ENCODE measurements at places on chromosomes 4 and X.
A peak's percentile ranks its signal among the peaks of the same experiment; 100 is the strongest.

DNA sequence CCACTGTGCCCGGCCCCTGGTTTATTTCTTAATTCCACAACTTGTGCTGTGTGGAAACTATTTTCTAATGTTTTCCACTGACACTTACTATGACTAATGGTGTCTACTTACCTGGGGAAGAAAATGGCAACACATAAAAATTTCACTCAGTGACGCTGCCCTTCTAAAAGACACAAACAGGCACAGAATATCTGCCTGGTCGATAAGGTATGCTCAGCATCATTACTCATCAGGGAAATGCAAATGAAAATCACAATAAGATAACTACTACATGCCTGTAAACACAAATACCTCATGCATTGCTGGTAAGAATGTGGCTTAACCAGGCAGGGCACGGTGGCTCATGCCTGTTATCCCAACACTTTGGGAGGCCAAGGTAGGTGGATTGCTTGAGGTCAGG lies 61.6 kb downstream of the UBE2K start:
- DNase-seq: no peak

GRCh38 chr4:56445699-56446098 lies 9.6 kb downstream of the PAICS start:
- DNase-seq: no peak

DNA sequence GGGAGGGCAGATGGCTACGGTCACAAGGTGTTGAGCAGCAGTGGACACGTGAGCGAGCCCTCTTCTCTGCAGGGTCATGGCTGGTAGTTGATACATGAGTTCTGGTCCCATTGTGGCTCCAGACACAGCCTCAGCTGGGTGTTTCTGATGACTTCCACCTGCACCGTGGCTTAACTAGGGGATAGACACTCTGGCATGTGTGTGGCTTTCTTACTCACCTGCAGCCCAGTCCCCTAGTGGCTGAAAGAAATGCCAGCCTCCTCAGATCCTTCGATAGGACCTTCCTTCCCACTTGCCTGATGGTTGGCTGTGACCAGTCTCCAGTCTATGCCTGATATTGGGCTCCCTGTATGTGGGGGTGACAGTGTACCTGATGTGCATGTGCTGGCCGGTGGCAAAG lies 5.0 kb downstream of the GPR78 start:
- no peak for DNase-seq

DNA sequence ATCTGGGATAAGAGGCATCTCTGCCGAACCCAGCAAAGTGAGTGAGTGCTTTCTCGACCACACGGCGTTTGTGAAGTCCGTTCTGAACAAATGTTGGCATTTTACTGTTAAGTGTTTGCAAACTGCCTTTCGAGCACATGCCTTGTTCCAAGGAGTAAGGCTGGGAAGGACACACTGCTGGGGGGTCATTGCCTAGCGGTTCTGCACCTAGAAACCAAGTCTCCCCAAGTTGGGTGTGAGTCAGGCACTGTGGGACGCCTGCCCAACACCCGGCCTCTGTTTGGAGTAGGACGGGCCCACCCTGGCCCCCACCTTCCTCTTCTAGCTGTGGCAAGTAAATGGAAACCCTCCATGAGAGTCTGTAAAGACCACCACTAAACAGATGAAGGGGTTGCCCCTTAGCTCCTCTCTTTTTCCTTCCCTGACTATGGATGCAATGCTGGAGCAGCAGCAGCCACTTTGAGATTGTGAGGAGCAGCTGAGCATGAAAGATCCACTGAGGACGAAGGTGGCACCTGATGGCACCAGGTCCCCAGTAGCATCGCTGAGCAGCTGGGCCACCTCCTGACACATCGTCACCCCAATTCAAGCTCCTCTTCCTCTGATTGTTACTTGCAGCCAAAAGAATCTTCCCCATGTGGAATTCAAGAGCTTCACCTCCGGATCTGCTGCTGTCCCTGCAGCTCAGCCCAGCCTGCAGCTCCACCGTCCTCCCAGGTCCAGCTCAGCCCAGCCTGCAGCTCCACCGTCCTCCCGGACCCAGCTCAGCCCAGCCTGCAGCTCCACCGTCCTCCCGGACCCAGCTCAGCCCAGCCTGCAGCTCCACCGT lies 6.3 kb downstream of the CPLX1 start:
- no peak for DNase-seq

- no peak for DNase-seq
Measured at GRCh38 chrX:46226422-46226821, 318.8 kb downstream of the ZNF674 start.

DNA sequence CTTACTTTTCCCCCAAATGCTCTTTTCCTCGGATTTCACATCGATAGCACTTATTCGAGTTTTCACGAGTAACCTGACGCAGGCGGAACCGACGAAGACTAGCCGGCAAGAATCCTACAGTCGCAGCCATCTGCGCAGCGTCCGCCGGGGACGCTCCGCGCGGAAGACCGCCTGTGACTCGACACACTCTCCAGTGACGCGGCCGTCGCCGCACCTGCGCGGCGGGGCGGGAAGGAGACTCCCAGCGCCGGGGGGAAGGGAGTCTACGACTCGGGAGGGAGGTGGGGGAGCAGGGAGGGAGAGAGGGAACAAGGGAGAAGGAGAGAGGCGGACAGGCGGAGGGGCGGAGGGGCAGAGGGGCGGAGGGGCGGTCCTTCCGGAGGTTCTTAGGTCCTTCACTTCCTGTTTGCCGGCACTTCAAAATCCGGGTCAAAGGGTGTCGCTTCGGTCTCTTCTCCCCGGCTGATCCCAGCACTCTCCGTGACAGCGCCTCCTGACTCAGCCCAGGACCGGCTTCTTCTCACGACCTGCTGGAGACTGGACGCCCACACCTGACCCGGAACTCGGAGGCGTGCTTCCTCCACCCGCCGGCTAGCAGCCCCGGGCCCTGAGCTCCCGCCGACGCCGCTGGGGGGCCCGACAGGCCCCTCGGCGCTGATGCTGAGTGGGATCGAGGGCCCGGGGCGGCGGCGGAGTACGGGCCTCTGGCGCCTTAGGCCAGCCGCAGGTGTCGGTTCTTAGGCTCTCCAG lies at the start of gene USP38:
USP38 (plus strand) TSS at position 415 of the 750 bp plus-strand sequence. CDS start 534 bp downstream, outside the sequence.
- peak; percentile 94 for DNase-seq

DNA sequence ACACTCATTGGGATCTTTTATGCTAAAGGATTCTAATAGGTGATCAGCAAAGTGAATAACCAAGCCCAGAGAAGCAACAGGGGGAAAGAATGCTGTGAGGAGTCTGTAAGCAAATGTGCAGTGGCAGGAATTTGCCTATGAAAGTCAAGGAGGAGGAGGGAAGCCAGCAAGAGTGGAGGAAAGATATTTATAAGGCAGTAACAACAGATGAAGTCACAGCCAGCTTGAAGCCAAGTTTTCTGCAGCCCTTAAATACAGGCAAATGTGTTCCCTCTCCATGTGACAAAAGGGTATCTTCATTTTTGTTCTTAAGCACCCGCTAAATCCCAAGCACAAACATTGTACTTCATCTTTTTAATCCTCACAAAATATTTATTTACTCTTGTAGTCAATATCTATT lies 275.0 kb upstream of the CLNK start:
- no peak for DNase-seq

DNA sequence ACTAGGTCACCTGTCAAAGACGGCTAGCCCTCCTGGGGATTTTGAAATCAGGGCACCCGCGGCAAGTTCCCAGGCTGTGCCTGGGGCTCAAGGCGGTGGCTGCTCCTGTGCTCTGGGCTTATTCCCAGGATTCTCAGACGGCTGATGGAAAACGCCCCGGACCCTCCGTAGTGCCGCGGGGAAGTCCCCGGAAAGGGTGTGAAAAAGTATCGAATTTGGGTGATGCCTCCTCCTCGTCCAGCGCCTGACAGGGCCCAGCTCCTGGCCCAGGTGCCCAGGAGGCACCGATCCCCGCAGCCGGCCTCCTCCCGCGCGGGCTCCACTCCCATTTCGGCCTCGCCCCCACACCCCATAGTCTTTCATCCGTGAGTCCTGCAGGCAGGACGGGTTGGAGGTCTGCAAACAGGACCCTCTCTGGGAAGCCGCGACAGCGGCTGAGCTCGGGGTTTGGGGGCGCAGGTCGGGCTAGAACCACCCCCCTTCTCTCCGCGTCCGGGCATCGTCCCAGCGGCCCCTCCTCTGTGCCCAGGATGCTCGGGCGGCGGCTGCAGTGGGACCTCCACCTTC lies 1.1 kb upstream of the NSG1 start:
- no peak for DNase-seq

- no peak for DNase-seq
Measured at GRCh38 chrX:120692319-120692718, 62.5 kb upstream of the C1GALT1C1 start.

DNA sequence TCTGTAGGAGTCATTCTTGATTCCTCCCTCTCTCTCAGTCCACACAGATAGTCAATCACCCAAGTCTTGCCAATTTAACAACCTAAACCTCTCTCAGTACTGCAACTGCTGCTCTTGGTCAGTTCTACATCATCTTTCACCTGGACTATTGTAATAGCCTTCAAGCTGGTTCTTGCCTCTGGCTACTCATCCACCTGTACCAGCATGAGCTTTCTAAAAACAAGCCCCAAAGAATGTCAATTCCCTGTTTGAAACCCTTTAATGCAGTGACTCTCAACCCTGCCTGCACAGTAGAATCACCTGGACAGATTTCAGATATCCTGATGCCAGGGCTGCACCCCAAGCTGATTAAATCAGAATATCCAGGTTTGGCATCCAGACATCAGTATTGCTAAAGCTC lies 48.3 kb downstream of the VGLL1 start:
- DNase-seq: no peak

- peak; percentile 72 for DNase-seq
Measured at GRCh38 chr4:145061318-145061920, 36.6 kb downstream of the ANAPC10 start.

DNA sequence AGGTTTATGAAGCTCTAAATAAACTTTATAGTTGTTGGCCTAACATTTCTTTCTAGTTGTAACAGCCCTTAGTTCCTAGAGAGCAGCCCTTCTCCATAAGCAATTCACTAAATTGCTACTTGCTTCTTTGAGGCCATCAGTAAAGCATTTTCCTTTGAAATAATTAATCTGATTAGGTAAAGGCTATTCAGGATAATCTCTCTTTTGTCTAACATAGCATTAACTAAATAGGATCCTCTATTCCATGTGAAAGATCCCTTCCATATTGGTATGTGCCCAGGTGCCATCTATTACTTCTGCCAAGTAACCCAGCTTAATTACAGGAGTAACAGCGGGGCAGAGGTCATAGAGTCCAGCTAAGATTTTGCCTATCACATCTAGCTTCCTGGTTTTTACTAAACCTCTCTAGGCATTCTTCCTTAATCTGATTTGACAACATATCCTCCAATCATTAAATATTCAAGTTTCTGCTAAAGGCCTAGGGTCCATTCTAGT lies 1408.0 kb downstream of the PCDH18 start:
- DNase-seq: no peak

DNA sequence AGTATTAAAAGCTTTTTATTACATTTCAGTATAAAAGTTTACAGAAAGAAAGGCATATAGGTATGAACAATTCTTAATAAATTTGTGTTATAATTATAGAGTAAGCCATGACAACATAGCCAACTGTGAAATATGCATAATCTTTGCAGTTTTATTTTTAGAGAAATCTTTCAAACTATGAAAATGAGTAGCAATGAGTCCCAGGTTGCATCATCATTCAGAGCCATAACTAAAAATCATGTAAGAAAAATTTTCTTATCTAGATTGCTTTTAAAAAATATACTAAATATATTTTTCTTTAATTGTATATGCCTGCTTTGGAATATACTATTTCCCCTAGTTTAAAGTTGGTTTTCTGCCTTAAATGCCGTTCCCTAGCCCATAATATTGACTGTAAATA lies 54.8 kb upstream of the NAF1 start:
- no peak for DNase-seq

GRCh38 chrX:69762340-69762739 lies 146.4 kb downstream of the EDA start:
- DNase-seq: no peak

- no peak for DNase-seq
Measured at GRCh38 chrX:77389891-77390290, 57.3 kb upstream of the FGF16 start.

GRCh38 chr4:13102092-13102742 lies 381.9 kb downstream of the RAB28 start:
- peak; percentile 4 for DNase-seq

DNA sequence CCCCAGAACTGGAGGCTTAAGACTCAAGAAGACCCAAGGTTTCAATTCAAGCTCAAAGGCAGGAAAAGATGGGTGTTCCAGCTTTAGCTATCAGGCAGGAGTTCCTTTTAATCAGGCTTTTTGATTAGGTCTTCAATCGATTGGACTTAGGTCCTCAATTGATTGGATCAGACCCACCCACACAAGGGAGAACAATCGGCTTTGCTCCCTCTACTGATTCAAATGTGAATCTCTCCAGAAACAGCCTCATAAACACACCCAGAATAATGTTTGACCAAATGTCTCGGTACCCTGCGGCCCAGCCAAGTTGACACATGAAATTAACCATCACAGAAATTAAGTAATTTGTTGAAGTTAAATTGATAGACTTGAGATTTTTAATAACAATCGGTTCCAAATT lies 917.1 kb upstream of the FTHL17 start:
- DNase-seq: no peak

DNA sequence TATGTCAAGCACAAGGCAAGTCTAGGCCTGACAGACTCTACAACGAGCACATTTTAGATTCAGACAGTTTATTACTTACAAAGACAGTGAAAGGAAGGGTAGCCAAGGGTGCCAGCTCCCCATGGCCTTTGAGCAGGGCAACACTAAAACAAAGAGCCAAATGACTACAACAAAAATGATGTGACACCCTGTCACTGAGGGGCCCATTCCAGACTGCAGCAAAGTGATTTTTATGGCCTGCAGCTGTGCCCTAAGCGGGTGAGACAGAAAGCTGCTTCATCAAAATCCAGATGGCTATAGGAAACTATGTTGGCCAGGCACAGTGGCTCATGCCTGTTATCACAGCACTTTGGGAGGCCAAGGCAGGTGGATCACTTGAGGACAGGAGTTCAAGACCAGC lies 13.4 kb upstream of the RP2 start:
- no peak for DNase-seq

All from fibroblast of mammary gland (primary cell).